ENCODE measurements at places on chromosomes 16 and 17.

GRCh38 chr16:50585331-50585776, 37.2 kb downstream of the NKD1 start:
- no peak for DNase-seq

GRCh38 chr17:3543453-3543852, 14.2 kb downstream of the TRPV3 start:
- DNase-seq, result no peak

DNA sequence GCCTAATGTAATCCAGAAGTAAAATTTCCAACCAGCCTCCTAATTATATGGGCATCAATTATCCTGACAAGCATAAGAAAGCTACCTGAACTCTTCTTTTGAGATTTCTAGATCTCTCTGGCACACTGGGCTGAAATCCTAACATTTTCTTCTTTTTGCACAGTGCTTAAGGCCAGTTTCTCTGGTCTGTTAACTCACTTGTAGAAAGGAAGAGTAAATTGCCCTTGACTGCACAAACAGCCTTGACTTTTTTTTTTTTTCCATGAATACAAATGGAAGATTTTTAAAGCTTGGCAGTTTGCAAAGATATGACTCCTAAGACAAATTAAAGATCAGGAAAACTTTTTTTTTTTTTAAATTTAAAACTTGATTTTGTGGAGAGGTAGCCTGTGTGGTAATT, 291.2 kb upstream of the MON1B start:
- no peak for DNase-seq

DNA sequence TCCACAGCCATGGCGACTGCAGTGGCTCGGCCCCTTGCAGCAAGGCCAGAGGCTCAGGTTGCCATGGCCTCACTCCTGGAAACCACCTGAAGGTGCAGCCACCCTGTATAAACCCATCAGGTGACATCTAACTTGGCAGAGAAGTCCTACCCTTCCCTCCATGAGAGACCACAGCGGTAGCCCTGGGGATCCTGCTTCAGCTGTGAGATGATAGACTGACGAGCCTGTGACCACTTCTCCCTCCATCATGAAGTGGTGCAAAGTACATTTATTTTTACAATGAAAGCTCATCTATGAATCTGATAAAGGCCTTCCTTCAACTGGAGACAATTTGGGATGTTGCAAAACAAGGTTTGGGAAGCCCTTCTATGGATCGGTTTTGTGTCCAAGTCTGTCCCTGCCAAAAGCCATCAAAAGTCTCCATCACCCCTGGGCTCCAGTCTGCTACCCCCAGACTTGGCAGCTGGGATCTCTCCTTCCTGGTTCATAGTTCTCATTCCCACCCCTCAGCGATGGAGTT, 1.8 kb downstream of the ZACN start:
- DNase-seq, result no peak

GRCh38 chr16:57042157-57043111, 49.9 kb upstream of the CPNE2 start:
- DNase-seq, result no peak

Measured in NCI-H2029 treated with DMSO at 0.1 percent for 48 hours (cell line).